ENCODE measurements at places on chromosomes 11 and 22.

DNA sequence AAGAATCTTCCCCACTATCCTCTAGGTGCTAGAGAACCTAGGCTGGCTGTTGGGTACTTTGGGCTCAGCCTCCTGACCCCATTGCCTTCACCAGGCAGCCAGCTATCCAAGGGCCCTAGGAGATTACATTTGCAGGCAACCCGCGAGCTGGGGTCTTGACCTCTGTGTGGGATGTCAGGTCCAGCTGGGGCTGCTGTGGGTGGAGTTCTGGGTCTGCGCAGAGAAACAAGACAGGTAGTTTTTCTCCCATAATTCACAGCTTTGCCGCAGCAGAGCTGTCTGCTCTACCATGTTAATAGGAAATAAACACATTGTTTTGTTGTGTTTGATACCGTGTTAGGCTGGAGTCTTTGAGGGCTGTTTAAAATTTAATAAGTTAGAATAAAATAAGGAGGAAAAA is 142.8 kb upstream of the PLET1 start:
- DNase-seq: no peak

GRCh38 chr11:133118563-133119268 is 413.6 kb downstream of the OPCML start:
- DNase-seq: no peak

DNA sequence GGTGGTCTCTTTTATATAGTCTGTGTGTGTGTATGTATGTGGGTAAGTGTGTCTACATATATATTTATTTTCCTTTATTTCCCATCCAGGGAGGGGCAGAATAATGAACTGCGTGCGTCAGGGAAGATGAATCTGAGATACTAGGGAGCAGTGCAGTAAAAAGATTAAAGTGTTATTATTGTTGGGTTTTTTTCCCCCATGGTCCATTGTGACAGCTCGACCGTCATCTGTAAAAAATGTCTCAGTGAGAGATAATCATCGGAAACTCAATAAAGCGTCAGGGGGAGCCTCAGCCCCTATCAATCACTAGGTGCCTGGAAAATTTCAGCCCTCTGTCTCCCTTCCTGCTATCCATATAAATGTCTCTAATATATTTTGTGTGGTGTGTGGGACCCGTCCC is 64.6 kb downstream of the CLPB start:
- DNase-seq: no peak

DNA sequence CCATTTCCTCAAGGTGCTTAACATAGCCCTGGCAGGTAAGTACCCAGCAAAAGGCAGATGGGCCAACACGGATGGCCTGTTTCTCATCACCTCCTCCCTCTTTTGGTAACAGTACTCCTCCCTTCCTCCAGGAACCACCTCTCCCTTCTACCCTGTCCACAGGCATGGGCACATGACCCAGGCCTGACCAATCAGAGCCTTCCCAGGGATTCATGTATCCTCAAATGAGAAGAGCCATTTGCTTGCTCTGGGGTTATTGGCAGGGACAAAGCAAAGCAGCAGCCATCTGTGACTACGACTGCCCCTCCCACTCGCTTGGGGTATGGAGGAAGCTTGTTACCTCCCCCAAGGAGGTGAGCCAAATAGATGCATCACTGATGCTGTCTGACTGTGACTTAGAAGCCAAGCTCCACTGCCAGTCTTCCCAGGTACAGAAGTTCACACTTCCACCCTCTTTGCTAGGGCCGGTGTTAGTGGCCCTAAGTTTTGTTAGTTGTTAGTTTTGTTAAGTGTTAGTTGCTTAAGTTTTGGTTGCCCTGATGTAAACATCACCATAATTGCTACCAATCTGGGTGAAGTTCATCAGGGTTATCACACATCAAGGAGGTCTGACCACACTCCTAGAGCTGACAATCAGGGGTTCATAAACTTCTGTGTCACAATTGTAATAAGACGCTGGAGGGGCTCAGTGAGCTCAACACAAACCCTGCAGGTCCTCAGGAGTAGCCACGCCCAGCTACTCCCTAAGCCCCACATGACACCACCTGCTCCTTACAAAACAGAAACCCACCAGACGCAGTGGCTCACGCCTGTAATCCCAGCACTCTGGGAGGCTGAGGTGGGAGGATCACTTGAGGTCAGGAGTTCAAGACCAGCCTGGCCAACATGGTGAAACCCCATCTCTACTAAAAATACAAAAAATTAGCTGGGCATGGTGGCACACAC is 57.3 kb downstream of the ARFGAP3 start:
- no peak for DNase-seq

GRCh38 chr11:3109434-3109833 is 52.2 kb upstream of the CARS1 start:
- no peak for DNase-seq

DNA sequence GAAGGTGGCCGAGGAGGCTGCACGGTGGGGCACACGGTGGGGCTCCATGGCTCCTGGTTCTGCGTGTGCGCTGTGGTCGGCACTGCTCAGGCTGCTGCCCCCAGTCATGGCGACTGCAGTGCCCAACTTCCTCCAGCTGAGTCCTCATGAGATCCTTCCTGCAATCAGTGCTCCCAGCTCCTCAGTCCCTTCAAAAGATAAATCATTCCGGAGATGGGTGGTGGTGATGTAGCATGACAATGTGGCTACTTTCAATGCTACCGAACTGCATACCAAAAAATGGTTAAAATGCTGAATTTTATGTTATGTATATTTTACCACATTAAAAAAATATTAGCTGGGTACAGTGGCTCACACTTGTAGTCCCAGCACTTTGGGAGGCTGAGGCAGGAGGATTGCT is 14.1 kb upstream of the VPREB1 start:
- DNase-seq: no peak

GRCh38 chr11:76839311-76839710 is 21.4 kb upstream of the ACER3 start:
- DNase-seq: no peak

DNA sequence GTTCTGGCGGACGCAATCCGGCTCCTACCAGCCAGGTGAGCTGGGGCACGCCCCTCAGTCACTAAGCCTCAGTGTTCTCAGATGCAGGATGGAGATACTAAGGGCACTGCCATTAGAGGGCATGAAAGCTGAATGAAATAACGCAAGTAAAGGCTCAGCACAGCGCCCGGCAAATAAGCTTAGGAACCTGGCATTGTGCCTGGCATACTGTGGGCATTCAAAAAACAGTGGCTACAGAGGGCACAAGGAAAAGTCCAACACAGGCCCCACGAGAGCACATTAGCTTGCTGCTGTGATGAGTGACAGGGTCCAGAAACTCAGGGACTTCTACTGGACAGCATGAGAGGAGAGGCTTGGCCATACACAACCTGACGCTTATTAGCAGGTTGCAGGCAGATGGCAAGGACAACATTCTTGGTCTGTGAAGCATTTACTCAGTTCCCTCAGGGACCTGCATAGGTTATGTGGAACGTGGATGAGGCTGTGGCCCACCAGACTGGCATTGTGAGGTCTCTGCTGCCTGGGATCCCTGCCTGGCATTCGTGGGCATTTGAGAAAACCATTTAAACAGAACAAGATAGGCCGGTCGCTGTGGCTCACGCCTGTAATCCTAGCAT is 12.2 kb downstream of the TXN2 start:
- no peak for DNase-seq

DNA sequence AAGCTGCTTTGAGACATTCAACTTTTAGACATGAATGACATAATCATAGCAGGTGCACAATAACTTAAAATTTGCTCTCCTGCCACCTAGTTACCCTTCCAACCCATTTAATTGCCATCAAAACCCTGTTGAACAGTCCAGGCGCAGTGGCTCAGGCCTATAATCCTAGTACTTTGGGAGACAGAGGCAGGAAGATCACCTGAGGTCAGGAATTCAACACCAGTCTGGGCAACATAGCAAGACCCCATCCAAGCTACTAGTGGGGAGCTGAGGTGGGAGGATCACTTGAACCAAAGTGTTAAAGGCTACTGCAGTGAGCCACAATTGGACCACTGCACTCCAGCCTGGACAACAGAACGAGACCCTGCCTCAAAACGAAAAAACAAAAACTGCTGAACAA is 4.0 kb upstream of the PHF21A start:
- DNase-seq: no peak

- no peak for DNase-seq
These were observed 352.2 kb downstream of the METTL15 start for GRCh38 chr11:28460348-28460747.

DNA sequence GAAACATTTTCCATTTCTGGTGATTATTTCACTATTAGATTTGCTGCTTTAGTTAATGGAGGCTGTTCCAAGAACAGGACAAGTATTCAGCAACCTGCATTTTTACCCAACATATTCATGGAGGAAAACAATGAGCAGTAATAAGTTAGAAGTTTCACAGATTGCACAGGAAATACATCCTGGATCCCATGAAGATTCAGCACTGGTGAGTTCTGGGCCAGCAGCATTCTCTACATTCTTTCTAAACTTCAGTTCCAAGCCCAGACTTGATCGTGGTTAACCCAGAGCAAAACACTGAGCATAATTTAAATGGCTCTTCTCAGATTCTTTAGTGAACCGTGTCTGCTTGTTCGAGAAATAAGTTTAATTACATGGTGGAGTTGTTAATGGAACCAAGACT is 3.8 kb downstream of the FJX1 start:
- no peak for DNase-seq

- DNase-seq: no peak
These were observed 63.0 kb downstream of the HIPK3 start for GRCh38 chr11:33320016-33320813.

DNA sequence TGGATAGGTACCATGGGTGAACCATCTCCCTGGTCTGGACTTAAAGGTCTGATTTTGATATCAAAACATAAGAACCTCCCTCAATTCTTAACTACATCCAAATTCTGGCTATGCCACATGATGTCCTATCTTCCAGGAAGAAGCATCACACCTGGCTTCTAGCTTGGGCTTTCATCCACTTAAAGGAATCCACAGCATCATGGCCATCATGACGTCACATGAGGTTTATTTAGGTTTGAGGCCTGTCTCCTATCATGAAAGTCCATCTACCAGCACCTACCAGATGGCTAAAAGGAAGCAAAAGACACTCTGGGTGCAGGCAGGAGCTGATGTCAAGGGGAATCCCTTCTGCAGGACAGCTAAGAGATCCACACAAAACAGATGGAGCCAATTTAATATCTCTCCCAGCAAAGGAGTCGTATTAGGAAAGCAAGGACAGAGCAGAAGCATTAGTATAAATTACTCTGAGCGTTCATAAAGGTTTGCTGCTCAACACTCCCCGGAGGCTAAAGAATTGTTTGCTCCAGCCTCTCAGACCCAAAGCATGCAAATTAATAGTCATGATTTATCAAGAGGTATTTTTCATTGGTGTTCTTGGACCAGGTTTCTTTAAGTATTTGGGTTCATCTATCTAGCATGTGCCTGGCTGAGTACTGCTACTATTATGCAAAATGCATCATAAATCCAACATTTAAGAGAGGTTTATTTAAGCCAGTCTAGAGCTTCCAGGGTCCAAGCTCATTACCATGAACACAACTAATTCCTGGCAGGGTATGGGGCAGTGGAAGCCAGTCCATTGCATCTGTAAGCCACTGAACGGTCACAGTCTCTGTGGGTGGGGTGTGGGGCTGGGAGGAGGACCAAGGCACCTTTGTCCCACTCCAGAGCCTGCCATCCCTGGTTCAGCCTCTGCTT is 47.2 kb downstream of the GALNT18 start:
- DNase-seq: no peak

DNA sequence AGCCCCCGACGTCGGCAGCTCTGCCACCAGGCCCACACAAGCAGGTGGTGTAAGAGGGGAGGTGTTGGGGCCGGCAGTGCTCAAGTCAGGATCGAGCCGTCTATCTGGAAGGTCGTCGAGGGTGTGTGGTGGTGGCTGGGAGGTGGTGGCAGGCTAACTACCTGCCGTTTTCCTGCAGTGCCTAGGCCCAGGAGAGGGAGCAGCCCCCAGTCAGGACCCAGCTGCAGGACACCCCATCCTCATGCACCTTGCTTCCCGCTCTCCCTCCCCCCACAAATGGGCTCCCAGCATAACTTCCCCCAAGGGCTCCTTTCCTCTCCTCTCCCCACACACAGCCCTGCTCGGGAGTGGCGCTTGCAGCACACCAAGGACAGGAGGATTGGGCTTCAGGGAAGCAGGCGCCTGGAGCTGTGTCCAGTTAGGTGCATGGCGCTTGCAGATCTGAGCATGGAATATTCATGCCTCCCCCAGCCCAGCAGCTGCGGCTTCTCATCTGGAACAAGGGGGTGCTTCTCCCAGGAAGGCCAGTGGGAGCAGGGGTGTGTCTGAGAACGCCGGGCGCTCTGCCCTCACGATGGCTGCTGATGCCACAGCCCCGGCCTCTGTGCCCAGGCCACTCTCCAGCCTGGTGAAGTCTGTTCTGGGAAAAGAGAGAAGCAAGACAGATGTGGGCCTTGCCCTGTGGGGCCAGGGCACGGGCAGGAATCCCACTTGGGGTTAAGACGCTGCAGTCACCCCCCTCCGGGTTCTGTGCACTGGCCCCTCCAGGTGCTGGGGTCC is 127.7 kb downstream of the IGLL1 start:
- no peak for DNase-seq

DNA sequence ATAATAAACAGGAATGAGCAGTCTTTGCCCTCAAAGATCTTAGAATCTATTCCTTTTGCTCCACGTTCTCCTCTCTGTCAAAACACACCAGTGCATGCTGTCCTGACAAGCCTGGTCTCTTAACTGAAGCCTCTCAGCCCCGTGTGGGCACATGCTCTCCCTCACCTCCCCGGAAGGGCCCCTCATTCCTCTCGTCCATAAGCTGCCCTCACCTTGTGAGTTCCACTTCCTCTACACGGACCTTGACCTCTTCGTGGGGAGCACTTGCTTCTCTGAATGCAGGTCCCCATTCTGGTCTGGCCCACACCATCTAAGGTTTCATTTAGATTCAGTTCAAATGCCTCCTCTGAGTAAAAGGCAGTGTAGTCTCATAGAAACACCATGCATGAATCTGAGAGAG is 412.3 kb upstream of the SYN3 start:
- no peak for DNase-seq

GRCh38 chr22:28855355-28856094 is 27.8 kb upstream of the ZNRF3 start:
- DNase-seq: peak; percentile 12

- DNase-seq: no peak
These were observed 315 bp upstream of the TRPC6 start for GRCh38 chr11:101584129-101584515.

DNA sequence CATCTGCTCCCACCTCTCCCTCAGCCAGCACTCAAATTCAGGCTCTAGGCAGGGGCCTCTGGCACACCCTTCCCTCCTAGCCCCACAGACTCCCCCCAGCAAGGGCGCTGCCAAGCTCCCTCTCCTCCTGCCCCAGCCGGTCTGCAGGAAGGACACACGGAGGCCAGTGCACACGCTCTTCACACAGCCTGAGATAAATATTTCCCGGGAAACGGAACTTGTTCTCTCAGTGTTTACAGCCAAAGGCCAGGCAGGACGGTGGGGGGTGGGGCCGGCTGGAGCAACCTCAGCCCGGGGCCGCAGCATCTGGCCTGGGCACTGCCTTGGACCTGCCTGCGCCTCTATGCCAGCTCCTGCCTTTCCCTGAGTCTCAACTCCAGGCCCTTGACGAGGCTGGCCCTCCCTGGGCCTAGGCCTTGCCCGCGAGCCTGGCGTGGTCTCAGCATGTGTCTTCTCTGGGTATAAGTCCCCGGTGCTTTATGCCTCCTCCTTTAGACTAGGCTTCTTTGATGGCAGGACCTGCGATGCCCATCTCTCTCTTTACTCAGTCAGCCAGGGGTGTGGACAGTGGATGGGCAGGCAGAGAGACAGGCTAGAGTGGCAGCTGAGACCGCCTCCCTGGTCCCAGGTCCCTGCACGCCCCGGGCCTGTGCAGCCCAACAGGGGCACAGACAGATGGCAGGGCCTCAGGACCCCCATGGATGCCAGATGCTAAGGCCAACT is 48.4 kb downstream of the PDE2A start:
- no peak for DNase-seq
